Neural progenitor cell (in vitro differentiated cells): ENCODE measurements at places on chromosomes 12 and 14. TPM values are rescaled to one million over a fixed set of nuclear protein-coding genes. Genes with fewer than 3 reads are reported as not detected.
A peak's percentile ranks its signal among the peaks of the same experiment; 100 is the strongest.

GRCh38 chr14:86604561-86604960 is 1074.6 kb downstream of the FLRT2 start:
- H3K36me3 ChIP-seq, result no peaks in the 10 kb centered on the region
- DNase-seq, result no peak
- H3K27me3 ChIP-seq, result no peaks in the 10 kb centered on the region
- H3K4me1 ChIP-seq, result no peaks in the 10 kb centered on the region
- no peak overlapping the region for H3K4me3 ChIP-seq

GRCh38 chr12:90038289-90038688 is 329.7 kb upstream of the ATP2B1 start:
- H3K4me1 ChIP-seq, result peaks cover 4% of the 10 kb centered on the region
- no peaks in the 10 kb centered on the region for H3K27me3 ChIP-seq
- H3K36me3 ChIP-seq, result no peaks in the 10 kb centered on the region
- no peak overlapping the region for H3K27ac ChIP-seq
- DNase-seq, result no peak

GRCh38 chr12:7439579-7440505 is 4.1 kb downstream of the CD163L1 start:
- H3K4me1 ChIP-seq, result no peaks in the 10 kb centered on the region
- H3K4me3 ChIP-seq, result peak overlapping the region; percentile 41
- H3K36me3 ChIP-seq, result no peaks in the 10 kb centered on the region
- peak; percentile 79 for DNase-seq

GRCh38 chr12:73833746-73834145 is 703.9 kb upstream of the ATXN7L3B start:
- no peaks in the 10 kb centered on the region for H3K36me3 ChIP-seq
- H3K27me3 ChIP-seq, result no peaks in the 10 kb centered on the region
- no peak overlapping the region for H3K27ac ChIP-seq
- H3K4me3 ChIP-seq, result no peak overlapping the region
- DNase-seq, result no peak

GRCh38 chr12:63319936-63320633 is 169.1 kb upstream of the AVPR1A start:
- H3K27ac ChIP-seq, result no peak overlapping the region
- H3K27me3 ChIP-seq, result no peaks in the 10 kb centered on the region
- H3K4me1 ChIP-seq, result no peaks in the 10 kb centered on the region
- no peak for DNase-seq
- no peak overlapping the region for H3K4me3 ChIP-seq
- H3K36me3 ChIP-seq, result no peaks in the 10 kb centered on the region

DNA sequence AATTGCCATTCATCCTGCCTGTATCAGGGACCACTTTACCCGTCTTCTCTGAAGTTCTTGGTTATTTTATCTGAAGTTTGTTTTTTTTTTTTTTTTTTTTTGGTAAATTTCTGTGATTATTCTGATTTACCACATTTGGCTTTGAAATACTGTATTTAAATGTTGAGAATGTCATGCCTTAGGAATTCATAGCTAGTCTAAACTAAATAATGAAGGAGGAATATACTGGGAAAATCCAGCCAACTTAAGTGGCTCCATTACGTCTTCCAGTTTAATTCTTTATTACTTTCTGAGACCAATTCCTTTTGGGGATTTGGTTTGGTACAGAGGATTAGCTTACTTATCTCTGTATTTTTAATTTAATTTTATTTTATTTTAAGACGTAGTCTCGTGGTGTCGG is 60.3 kb upstream of the KCNMB4 start:
- H3K36me3 ChIP-seq, result no peaks in the 10 kb centered on the region
- no peaks in the 10 kb centered on the region for H3K4me1 ChIP-seq
- no peak overlapping the region for H3K4me3 ChIP-seq

DNA sequence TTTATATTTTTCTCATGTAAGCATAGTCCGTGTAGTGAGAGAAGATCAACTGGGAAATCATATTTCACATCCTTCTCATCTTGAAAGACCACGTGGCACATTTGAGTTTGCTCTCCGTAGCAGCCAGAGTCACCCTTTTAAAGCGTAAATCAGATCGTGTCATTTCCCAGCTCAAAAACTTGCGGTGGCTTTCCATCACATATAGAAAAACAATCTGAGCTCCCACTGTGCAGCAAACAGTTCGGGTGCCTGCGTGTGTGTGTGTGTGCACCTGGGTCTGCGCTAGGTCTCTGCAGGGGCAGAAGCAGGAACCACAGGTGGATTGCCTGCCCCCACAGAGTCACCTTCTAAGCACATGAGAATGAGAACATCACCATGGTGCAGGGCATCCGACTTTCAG is 338.2 kb downstream of the TRHDE start:
- H3K27ac ChIP-seq, result no peak overlapping the region
- H3K4me3 ChIP-seq, result no peak overlapping the region
- peaks cover 8% of the 10 kb centered on the region for H3K4me1 ChIP-seq
- no peaks in the 10 kb centered on the region for H3K27me3 ChIP-seq

GRCh38 chr12:1796515-1797010 is 23.8 kb upstream of the LRTM2 start:
- no peaks in the 10 kb centered on the region for H3K36me3 ChIP-seq
- H3K4me1 ChIP-seq, result peaks cover 4% of the 10 kb centered on the region
- H3K4me3 ChIP-seq, result no peak overlapping the region
- H3K27ac ChIP-seq, result no peak overlapping the region

- no peaks in the 10 kb centered on the region for H3K36me3 ChIP-seq
- no peak overlapping the region for H3K4me3 ChIP-seq
- peaks cover 60% of the 10 kb centered on the region for H3K4me1 ChIP-seq
- H3K27me3 ChIP-seq, result no peaks in the 10 kb centered on the region
- peak overlapping the region; percentile 100 for H3K27ac ChIP-seq
Measured at GRCh38 chr14:100841761-100842403, 16.0 kb downstream of the MEG3 start.

Gene CLEC2A
- total RNA-seq, result not detected in 2 replicates

Gene SLC38A6
- 11.2 and 19.0 TPM in 2 replicates for total RNA-seq

Gene TRHDE
- 0.22 and 4.5 TPM in 2 replicates for total RNA-seq

Gene GLIPR1L1
- total RNA-seq, result not detected in 2 replicates
